ENCODE measurements at places on chromosomes 3 and 15. TPM values are rescaled to one million over a fixed set of nuclear protein-coding genes. Genes with fewer than 3 reads are reported as not detected.

GRCh38 chr3:15636028-15636709 is 34.6 kb downstream of the BTD start:
- DNase-seq = no peak

- DNase-seq = no peak
Observed at GRCh38 chr15:70535955-70536338, 227.4 kb downstream of the UACA start.

GRCh38 chr15:38088971-38089370 is 154.5 kb downstream of the TMCO5A start:
- no peak for DNase-seq

DNA sequence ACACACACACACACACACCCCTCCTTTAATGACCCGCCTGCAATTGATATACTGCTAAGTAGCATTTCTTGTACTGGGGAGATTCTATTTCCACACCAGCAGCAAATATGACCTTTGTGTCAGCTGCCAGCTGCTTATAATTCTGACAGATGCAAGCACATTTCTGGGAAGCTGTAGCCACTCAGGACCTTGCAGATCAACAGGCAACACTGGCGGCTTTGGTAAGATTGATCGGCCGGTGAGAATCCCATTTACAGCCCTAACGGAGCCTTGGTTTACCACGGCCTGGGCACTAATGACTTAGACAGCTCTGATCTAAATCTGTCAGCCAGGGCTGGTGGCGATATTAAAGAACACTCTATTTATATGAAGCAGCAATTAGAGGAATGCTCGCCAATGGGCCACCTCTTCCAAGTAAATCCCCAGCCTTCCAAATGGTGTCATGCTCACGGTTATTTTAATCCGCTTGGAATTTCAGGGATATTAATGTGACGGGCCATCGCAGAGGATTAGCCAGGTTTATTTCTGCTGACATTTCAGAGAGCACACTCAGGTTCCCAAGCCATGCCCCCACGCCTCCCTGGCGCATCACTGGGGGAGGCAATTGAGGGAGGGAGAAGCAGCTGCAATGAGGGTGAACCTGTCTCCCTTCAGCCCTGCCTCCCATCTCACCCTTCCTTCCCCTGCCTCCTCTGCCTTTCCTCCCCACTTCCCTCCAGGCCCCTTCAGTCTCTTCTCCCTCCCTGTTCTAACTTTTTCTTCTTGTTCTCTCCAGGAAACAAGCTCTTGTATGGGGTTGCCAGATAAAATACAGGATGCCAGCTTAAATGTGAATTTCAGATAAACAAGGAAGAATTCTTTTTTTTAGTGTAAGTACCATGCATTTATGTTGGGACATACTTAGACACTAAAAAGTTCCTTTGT is 287.0 kb downstream of the TLE3 start:
- DNase-seq = no peak

GRCh38 chr3:47971081-47971480 is 45.1 kb downstream of the MAP4 start:
- DNase-seq = no peak

DNA sequence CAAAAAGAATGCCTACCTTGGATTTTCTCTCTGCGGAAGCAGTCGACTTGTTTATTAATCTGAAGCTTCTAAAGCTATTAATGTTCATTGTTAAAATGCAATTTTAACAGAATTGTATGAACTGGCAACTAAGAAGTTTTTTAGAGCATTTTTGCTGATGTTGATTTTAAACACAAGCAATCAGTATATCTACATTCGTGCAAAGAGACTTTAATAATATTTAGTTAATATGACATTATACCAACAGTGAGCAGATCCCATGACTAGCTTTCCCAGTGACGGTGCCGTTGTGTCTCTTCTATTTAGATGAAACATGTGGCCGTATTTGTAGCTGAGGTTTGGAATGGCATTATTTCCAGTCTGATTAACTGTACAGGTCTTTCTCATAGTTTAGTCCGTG is 88.0 kb downstream of the PEX5L start:
- no peak for DNase-seq

- DNase-seq = no peak
Observed at GRCh38 chr3:58722561-58722960, 56.0 kb upstream of the FAM3D start.

DNA sequence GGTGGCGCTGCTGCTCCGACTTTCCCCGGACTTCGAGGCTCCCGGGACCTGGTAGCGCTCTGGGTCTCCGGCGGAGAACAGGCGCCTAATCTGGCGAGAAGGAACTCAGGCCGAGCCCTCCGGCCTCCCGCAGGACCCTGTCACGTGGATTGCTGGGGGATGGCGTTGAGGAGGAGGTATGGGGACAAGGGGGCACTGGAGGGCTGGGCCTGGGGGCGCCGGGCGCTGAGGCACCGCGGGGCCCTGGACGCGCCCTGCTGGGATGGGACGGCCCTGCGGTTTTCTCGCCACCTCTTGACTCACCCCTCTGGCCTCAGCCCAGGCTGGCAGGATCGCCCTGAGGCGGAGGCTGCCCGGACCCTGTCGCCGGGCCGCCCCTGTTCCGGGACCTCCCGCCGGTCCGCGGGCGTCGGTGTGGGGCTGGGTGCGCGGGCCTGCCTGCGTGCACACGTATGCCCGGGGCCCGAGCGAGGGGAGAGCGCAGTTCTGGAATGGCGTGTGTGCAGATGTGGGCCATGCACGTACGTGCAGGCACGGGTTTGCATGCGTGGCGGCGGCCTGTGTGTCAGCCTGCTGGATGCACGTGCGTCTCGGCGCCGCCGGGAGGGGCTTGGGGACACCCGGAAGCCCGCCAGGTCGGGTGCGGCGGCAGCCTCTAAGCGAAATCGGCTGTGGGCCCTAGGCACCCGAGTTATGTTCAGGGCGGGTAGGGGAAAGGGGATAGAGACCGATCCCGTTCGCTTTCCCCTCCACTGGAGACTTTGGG is 752 bp downstream of the C15orf39 start:
- peak; percentile 65 for DNase-seq

DNA sequence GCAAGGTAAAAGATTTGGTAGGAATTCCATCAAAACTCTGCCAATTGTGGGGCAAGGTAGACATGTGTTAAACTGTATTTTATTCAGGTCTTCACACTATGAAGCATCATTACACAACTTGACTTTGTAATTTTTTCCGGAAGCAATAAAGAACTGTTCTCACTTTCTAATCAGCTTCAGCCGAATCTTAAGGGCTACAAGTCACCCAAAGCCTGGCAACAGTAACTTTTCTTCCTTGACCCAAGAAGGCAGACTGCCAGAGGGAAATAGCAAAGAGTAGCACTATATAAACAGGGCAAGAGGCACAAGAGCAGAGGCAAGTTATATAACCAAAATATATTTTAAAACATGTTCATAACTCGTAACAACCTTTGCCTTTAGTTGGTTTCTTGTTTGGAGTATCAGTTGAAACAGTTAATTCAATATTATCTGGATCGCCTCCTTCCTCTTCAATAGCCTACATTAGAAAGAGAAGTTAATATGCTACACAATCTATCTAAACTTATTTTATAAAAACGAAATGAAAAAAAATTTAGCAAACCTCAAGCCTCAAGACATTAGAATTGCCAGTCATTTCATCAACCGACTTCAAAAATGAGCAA is 1.4 kb downstream of the SLTM start:
- no peak for DNase-seq

- no peak for DNase-seq
Observed at GRCh38 chr15:56969265-56969895, 50.9 kb downstream of the TCF12 start.

GRCh38 chr3:157130467-157131251 is 29.3 kb downstream of the CCNL1 start:
- no peak for DNase-seq

DNA sequence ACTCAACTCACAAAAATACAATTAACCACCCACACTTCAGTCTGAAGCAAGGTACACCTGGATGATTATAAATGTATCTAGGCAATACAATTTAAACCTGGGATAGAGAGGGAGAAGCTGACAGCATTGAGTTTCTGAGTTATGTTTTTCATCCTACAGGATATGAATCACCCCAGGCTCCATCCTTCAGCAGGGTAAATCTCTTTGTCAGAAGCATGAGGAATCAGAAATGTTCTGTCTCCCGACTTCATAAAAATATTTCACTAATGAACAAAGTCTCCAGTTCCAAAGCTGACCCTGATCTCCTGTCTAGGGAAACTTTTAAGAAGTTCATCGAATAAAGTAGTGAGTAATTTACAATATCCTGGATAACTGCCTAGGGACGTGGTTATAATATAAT is 25.5 kb upstream of the FRMD4B start:
- DNase-seq = no peak

DNA sequence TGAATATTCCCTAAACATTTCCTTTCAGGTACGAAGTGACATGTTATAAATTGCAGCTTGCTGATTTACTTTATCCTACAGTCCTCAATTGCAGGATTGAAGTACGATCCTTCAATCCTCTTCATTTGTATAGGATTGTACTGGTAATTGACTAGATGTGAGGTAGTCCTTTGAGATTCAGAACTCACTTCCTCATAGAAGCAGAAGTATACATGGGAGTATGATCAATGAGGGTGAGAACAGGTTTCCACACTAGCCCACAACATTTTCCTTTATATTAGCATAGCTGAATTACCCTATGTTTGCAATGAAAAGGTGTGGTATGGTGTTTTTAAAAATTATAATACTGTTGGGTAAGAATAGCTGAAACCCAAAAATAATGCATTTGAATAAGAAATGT is 160.0 kb upstream of the UMPS start:
- no peak for DNase-seq

DNA sequence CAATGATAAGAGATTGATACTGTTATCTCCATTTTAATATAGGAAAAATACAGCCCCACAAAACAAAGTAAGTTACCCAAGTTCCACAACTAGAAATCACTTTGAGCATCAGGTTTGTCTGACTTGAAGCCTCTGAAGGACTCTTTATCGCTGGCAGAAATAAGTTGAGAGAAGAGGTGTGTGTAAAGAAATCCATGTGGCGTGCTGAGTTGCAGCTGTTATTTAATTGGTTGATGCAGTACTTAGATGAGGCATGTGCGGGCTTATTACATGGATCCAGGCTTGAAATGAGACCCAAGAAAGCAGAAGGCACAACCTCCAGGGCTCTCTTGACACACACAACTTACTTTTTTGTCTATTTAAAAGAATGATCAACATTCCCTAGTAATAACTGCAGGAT is 221.3 kb downstream of the PDZRN3 start:
- DNase-seq = no peak

GRCh38 chr3:187624588-187624987 is 45.6 kb downstream of the SST start:
- no peak for DNase-seq

- no peak for DNase-seq
Observed at GRCh38 chr3:98731720-98732285, 31.3 kb upstream of the ST3GAL6 start.

DNA sequence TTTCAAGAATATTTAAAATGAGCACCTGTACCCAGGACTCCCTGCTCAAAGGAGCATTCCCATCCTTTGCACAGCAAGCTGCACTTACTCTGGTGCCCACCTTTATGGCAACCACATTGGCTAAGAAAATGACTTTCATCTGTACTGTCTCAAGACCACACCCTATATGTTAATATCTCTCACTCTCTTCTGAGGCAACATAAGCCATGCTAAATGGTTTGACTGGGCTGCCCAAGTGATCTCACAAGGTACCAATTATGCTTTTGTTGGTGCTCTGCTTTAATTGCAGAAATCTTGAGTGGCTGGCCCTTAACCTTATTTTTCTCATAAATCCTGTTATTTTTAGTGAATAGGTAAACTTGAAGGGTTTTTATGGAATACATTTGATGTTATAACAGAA is 17.7 kb downstream of the RYK start:
- no peak for DNase-seq

DNA sequence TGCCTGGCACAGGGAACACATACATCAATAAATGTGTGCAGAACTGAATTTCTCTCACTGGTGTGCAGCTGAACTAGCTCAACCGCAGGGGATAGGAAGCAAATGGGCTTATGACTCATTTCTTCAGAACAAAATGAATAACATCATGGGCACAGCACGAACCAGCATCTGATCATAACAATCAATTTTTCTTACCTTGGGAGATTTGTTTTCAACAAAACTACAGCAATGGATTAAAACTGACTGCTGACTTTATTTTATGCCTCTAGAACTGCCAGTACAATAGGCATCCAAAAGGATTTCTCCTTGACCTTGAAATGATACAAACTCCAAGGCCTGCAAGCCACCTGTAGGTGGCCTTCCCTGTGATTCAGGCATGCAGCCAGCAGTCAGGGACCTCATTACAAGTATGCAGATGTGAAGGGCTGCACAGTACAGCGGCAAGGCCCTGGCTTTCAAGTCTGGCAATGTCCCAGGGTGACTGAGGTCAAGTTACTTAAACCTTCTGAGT is 26.1 kb downstream of the TAMM41 start:
- DNase-seq = no peak

ICE2 gene
- polyA plus RNA-seq = 13.8 TPM

ADAMTS17 gene
- 6.5 TPM for polyA plus RNA-seq

PCSK6 gene
- 94.8 TPM for polyA plus RNA-seq

FBXW12 gene
- polyA plus RNA-seq = not detected

TMEM43 gene
- polyA plus RNA-seq = 7.4 TPM

HIGD2B gene
- not detected for polyA plus RNA-seq

C2CD4B gene
- polyA plus RNA-seq = 0.74 TPM

CX3CR1 gene
- polyA plus RNA-seq = 0.44 TPM

AGTR1 gene
- 39.5 TPM for polyA plus RNA-seq

LRRC31 gene
- polyA plus RNA-seq = 0.74 TPM

CCR2 gene
- polyA plus RNA-seq = 0.68 TPM

ALDH1A3 gene
- polyA plus RNA-seq = 1.7 TPM
